Activated T-cell treated with anti-CD3 and anti-CD28 coated beads, Interleukin-2, amount 50 U/mL, for 24 hours (primary cell): ENCODE measurements at places on chromosomes 1 and 21.

DNA sequence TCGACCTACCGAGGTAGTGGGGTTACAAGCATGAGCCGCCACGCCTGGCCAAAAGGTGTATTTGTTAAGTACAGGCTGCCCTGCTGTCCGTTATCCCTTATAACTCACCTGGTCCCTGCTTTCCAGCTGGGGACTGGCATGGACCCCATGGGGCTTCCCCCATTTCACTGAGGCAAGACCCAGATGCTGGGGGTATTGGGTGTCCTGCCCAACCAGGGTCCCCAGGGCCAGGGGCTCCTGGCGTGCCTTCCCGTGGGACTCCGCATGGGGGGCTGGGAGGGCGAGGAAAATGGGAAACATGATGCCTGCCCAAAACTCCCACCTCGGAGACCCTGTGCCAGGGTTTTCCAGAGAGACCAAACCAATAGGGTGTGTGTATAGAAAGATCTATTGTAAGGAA is 64.4 kb downstream of the FAAP20 start:
- DNase-seq, result no peak

DNA sequence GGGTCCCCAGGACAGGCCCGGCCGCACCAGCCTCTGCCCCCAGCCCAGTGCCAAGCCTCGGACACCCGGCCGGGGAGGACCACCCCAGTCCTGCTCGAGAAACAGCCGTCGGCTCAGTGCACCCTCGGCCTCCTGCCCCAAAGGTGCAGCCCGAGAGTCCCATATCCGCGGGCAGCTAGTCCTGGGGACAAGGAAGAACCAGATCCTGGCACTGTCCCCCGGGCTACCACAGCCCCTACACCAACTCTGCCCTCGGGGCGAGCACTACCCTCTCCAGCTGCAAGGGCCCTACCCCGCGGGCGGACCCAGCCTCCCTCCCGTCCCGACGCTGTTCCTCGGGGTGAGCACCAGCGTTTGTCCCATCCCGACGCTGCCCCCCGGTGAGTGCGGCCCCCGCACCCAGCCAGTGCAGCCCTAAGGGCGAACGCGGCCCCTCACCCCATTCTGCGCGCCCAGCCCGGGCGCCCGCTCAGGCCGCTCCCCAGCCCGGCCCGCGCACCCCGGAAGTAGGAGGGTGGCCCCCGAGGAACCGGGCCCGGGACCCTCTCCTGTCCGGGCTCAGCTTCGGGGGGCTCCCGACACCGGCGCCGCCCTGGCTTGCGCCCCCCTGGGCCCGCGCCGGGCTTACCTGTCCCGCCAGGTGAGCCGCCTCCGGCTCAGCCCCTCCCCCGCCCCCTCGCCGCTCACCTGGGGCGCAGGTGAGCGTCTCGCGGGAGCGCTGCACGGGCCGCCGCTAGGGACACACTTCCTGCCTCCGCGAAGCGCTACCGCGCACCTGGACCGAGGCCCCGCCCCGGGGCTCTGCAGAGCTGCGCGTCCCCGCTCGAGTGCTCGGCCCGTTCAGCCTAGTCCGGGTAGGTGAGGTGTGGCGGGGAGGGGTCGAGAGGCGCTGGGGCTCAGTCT is at the start of gene KDF1:
KDF1 (minus strand) TSS at position 747 of the 903 bp plus-strand sequence. CDS start 8,088 bp downstream, outside the sequence.
- peak; percentile 57 for DNase-seq

DNA sequence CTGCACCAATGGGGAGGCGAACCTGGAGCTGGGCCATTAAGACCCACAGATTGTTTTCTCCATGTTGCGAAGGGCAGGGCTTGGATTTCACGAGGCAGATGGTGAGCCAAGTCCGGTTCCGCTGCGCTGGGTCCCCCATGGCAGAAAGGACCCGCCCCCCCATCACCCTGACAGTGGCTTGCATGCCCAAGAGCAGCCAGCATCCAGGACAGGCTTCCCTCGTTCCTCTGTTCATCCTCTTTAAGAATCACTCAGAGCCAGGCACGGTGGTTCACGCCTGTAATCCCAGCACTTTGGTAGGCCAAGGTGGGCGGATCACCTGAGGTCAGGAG is 15.8 kb upstream of the NPHP4 start:
- DNase-seq, result no peak

GRCh38 chr1:205266611-205267305 is 39.0 kb downstream of the TMCC2 start:
- no peak for DNase-seq

DNA sequence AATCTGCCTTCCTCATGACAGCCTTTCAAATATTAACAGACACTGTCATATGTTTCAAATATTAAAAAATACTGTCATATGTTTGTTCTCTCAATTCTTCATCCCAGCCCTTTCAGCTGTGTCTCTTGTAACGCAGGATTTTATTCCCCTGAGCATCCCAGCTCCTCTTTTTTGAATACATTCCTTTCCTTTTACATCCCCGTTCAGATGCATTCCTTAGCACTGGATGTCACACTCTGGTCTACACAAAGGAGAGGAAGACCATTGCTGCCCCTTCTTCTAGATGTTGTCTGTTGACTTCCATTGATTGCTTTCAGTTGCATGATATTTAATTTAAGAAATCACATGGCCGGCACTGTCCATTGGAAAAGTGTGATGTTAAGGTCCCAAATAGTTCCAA is 117.4 kb upstream of the PAXBP1 start:
- DNase-seq, result no peak

- no peak for DNase-seq
These were observed 2.2 kb downstream of the TMEM35B start for GRCh38 chr1:34982820-34983376.

GRCh38 chr1:42937141-42937696 is 21.4 kb downstream of the SLC2A1 start:
- peak; percentile 34 for DNase-seq

DNA sequence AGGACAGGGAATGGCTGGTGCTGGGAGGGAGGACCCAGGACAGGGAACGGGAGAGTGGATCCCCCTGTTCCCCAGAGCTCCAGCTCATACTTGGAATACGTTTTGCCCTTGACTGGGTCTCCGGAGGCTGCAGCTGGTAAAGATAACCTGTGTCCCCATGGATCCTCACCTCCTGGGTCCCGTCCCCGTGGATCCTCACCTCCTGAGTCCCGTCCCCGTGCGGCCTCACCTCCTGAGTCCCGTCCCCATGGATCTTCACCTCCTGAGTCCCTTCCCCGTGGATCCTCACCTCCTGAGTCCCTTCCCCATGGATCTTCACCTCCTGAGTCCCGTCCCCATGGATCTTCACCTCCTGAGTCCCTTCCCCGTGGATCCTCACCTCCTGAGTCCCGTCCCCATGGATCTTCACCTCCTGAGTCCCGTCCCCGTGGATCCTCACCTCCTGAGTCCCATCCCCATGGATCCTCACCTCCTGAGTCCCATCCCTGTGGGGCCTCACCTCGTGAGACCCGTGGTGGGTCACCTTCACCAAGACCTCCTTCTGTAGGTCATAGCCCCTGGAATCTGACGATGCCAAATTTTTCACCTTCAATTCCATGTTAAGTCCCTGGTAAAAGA is 61.4 kb downstream of the SCCPDH start:
- no peak for DNase-seq

- no peak for DNase-seq
These were observed 73.0 kb upstream of the TLR5 start for GRCh38 chr1:223216074-223216473.

DNA sequence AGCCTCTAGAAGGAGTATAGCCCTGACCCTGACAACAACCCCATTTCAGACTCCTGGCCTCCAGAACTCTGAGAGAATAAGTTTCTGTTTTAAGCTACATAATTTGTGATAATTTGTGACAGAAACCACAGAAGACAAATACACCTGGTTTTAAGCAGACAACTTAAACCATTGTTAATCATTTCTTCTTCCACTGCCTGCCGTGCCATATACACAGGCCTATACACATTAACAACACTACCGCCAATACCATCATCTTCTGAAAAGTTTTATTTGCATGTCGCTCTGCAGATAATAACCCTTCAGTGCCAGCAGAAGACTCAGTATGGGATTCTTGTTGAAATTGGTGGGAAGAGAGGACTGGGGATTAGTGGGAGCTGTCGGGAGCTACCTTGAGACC is 39.9 kb upstream of the KRTAP19-8 start:
- DNase-seq, result no peak

GRCh38 chr1:94068999-94069918 is 51.7 kb downstream of the ABCA4 start:
- DNase-seq, result no peak

- DNase-seq, result no peak
These were observed 52.6 kb downstream of the TM2D1 start for GRCh38 chr1:61672376-61672775.

DNA sequence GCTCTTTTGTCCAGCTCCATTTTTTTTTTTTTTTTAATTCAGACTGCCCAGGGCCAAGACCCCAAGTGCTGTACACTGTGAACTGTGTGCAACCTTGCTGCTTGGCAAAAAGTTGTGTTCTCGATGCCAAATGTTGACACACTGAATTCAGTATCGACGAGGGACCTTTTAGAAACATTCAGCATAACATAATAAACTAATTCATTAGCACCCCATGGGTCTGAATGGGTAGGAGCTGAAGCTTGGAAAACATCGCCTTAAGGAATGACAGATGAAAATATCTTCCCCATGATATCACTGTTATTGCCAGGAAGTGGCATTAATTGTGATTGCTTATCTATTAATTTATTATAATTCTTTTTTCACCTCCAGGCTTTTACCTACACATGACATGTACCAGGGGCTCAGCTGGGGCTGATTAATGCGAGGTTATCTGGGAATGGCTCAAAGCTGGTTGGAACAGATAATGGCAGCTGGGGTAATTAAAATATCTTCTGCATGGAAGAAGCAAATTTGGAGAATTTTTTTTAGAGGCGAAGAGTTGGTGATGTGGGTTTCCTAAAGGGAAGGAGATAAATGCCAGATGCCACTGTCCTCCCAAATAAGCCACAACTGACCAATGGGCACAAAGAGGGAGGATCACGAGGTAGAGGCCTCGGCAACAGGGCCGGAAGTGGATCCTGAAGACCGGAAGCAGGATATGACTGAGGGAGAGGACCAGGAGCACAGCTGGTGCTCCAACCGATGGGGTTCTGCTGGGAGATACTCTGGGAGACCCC is 169.3 kb downstream of the GRIK3 start:
- DNase-seq, result no peak

GRCh38 chr1:201251851-201252430 is 31.4 kb upstream of the PKP1 start:
- no peak for DNase-seq

DNA sequence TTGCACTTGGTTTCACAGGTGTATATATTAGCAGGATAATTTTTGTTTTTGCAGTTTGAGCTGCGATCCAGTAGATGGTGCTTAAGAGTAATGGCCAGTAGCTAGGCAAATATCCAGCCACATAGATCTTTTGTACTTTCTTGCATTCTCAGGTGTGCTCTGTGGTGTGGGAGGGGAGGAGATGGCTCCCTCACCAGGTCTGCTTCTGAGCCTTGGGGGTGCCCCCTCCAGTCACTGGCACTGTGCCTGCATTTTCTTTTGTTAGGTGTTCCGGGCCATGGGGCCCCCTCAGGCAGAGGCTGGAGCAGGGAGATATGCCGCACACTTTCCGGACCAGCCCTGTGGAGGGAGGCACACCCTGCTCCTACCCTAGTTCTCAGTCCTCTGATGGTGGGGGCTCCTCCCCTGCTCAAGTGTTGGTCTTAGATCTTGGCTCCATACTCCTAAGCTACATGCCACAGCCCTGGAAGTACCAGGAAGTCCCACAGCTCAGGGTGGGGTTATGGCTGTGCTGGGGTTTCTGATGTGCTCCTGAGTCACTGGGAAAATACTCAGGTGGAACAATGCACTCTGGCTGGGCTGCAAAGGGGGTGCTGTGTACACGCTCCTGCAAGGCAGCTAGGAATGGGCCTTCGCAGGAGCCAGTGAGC is 197.6 kb upstream of the DMRTA2 start:
- no peak for DNase-seq

DNA sequence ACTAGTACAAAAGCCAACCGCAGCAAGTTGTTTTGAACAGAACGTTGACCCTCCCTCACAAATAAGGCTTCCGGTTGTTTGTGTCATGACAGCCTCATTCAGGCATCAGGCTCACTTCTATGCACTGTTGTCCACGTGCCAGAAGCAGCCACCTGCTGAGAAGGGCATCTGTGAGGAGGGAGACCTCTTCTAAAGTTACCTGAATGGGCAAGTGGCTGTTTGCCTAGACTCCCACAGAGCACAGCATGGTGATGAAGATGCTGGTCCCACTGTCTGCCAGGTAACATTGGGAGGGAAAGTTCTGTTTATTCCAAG is 176.1 kb downstream of the CLIC6 start:
- DNase-seq, result no peak

DNA sequence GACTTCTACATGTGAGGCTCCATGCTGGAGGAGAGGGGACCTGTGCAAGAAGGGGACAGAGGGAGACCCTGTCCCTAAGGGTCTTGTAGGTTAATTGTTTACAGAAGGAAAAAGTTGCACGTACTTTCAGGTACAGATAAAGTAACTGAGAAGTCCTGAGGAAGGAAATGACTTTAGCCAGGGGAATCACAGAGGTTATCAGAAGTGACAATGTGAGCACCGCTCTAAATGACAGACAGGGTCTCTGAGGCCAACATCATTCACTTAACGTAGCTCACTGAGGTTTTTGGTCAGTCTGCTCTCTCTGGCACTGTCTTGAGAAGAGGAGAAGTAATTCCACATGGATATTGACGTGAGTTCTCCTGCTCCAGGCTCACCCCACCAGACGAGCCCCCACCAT is 12.0 kb downstream of the TAF5L start:
- DNase-seq, result no peak

- DNase-seq, result no peak
These were observed 48.1 kb upstream of the NRIP1 start for GRCh38 chr21:15112858-15113257.

DNA sequence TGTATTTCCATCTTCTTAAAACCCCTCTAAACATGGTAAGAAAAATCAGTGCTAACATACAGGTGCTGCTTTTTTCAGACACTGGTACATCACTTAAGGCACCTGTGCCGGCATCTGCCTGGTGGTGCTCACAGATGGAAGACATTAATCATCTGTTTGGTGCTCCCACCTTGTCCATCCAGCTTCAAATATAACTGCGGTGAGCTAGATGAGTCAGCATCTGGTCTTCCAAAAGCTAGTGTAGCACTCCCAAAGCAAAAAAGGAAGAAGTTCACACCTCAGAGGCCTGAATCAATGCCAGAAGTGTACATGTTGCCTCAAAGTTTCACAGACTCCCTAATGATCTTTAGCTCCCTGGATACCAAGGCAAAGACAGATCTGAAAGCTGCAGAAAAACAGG is 44.4 kb downstream of the TM2D1 start:
- DNase-seq, result no peak

DNA sequence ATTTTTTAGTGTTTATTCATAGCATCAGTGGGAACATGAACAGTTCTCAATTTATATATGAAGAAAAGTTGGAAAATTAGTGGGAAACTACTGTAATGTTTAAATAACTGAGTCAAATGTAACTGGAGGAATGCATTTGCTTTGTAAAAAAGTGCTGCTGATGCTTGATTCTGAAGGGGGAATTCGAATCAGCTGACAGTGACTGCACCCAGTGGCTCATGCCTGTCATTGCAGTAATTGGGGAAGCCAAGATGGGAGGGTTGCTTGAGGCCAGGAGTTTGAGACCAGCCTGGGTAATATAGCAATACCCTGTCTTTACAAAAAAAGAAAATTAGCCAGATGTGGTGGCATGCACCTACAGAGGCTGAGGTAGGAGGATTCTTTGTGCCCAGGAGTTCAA is 398.4 kb downstream of the ZP4 start:
- no peak for DNase-seq
